SW480 (cell line): ENCODE measurements at places on chromosomes 3 and 15.

DNA sequence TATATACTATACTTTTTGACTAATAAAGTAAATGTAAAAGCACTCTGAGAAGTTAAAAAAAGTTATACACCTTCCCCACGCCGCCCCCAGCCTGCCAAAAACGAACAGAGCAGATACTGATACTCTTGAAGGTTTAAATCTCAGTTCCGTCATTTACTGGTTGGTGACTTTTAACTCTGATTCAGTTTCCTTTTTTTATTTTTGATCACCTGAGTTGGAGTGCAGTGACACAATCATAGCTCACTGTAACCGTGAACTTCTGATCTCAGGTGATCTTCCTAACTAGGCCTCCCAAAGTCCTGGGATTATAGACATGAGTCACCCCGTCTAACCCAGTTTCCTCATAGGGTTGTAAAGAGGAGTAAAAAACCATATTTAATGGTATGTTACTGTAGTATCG lies 3.3 kb upstream of the TIPIN start:
- DNase-seq = peak; percentile 27

DNA sequence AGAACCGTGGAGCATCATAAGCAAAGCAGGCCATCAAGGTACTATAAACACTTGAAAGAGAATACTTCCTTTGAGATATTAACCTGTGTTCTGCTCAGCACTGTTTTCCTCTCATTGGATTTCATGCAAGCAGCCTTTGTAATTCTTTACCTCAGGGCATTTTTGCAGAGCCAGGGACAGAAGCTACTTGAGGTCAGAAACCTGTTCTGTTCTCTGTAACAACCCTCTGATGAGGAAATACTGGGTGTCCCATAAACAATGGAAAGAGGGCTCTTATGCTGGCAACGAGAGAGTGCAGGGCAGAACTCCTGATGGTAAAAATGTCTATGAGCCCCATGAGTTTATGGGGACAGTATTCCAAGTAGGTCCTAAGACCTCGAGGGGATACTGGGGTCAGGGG lies 66.0 kb downstream of the DCLK3 start:
- no peak for DNase-seq

- DNase-seq = no peak
Measured at GRCh38 chr3:51709004-51709420, 2.1 kb downstream of the GRM2 start.

- no peak for DNase-seq
Measured at GRCh38 chr3:125967156-125967555, 1.8 kb upstream of the ROPN1B start.

GRCh38 chr15:40328176-40328575 lies 4.7 kb downstream of the INAFM2 start:
- DNase-seq = peak; percentile 33

DNA sequence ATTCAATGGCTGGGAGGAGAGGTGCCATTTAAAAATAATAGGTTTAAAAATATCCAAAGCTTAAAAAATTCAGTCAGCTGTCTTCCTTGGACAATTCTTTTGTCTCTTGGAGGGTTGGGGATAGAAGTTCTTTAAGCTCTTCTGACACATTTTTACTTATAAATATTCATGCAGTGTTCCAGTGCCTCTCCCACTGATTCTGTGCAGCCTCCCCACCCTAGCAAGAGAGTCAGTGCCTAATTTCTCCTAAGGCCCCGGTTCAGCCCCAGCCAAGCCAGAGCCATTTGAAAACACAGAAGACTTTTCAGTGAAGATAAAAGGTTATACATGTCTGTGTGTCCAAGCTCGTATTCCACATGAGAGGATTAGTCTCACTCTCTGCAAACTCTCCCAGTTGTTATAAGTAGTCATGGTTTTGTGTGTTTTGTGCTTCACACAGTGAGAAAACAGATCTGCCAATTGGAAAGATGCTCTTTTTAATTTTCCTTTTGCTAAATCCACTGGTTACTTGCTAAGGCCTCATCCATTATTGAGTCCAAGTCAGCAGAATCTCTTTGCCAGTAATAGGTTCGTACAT lies 141.3 kb downstream of the CD47 start:
- DNase-seq = no peak

GRCh38 chr15:76501726-76502125 lies 165.2 kb downstream of the ISL2 start:
- no peak for DNase-seq

GRCh38 chr3:149243540-149243939 lies 21.9 kb upstream of the CP start:
- no peak for DNase-seq

DNA sequence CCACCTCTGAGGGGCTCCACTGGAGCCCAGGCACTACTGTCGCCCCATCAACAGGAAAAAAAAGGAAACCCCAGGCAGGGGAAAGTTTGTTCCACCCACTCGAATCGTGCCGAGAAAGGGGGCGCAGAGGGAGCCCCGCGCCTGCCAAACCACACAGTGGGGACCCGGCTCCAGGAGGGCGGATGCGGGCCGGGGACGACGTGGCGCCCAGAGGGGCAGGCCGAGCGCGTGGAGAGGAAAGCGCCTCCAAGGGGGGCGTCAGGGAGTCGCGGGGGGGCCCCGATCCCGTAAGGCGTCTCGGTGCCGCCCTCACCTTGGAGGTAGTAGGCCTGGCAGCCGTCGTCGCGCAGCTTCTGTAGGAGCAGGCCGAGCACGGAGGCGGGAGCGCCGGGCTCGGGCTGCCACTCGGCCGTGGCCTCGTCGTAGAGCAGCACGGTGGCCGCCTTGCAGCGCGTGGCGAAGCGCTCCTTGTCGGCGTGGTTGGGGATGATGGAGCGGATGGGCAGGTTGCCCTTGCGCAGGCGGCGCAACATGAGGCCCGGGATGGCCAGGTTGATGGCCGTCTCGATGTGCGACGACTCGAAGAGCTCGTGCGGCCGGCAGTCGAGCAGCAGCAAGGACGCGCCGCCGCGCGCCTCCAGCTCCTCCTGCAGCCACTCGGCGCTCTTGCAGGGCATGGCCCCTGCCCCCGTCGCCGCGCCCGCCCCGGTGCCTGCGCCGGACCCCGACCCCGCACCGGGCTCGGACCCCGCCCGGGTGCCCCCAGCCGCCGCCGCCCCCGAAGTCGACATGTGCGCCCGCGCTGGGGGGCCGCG lies 627 bp downstream of the DUSP7 start:
- peak; percentile 54 for DNase-seq

DNA sequence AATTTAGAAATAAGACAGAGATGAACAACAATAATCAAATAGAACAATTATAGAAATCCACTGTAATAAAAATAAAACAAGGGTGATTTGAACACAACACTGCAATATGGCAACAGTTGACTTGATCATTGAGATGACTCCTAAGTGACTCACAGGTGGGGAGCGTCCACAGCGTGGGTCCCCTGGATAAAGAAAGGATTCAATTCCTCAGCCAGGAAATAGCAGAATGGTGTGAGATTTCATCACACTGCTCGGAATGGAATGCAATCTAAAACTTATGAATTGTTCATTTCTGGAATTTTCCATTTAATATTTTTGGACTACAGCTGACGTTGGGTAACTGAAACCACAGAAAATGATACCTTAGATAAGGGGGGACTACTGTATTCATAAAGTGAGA lies 82.0 kb downstream of the CNTN3 start:
- DNase-seq = no peak

- DNase-seq = no peak
Measured at GRCh38 chr15:49232236-49232806, 62.3 kb downstream of the GALK2 start.

GRCh38 chr3:177932750-177933660 lies 603.2 kb upstream of the KCNMB2 start:
- DNase-seq = no peak

DNA sequence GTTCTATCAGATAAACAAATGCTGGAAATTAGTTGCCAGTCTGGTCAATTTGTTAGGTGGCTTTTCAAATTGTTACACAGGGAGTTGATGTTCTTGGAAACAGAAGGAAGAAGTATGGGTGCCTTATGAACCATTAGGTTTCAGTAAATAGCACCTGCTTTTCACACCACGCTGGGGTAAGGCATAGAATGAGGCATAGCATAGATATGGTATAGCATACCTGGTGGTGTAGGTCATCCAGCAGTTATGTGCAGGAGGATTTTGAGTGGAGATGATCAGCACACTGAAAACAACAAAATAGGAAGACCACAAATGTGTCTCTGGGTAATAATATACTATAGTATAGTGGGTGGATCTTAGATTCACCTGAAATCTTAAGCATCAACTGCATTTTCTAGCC lies 121.4 kb downstream of the GMPS start:
- DNase-seq = no peak

DNA sequence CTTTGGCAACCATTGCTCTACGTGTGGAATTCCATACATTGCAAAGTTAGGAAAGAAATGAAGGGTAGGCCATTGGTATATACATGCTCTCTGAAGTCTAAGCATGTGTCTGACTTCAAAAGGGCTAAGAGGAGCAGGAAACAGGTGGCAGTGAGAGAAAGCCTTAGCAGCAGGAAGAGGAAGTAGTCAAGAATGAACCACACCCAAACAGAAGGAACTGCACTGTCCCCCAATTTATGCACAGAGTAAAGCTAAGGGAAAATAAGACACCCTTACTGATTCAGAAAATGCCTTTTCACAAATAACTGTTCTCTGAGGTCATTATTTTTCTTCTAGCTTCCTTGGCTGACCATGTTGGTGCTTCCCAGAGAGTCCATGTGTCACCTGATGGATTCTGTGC lies 575.4 kb downstream of the NTRK3 start:
- DNase-seq = no peak

DNA sequence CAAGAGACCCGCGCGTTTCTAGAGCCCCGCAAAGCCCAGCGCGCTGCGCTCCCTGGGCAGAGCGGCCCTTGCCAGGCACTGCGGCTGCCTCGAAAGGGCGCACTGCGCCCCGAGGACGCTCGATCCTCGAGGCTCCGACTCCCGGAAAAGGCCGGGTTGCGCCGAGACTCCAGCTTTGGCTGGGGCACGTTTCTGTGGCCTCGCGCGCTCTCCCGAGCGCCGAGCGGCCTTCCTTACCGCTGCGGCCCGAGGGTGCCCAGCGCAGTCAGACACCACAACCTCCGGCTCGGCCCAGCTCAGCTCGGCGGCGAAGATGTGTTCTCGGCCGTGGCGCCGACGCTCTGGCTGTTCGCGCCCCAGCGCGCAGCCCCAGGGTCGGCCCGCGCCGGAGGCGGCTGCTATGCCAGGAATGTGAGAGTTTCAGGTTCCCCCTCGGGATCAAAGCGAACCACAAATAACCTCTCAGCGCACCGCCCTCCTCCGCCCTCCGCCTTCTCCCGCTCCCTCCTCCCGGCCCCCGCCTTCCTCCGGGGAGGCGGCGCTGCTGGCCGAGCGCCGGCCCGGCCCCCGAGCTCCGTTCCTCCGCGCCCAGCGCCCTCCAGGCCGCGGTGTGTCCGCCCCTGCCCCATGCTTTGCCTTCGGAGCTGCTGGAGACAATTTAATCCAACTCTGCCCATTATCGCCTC lies at the start of gene AMOTL2:
Gene AMOTL2 (minus strand): TSS at position 343 of the 686 bp plus-strand sequence. CDS start 3,014 bp downstream, outside the sequence.
- DNase-seq = peak; percentile 95

- DNase-seq = no peak
Measured at GRCh38 chr3:168155303-168155702, 59.6 kb upstream of the GOLIM4 start.

DNA sequence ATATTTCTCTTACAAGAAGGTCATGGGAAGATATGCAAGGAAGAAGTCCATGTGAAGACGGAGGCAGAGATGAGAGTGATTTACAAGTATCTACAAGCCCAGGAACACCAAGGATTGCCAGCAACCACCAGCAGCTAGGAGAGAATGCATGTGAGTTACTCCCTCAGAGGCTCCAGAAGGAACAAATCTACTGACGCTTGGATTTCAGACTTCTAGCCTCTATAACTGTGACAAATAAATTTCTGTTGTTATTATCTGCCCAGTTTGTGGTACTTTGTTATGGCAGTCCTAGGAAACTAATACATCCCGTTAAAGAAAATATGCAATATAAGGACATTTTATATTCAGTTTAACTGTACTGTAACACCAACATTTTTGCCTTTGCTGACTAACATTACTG lies 283.9 kb downstream of the BCHE start:
- DNase-seq = no peak

- no peak for DNase-seq
Measured at GRCh38 chr15:27757052-27757451, 342.1 kb downstream of the OCA2 start.

GRCh38 chr15:33629647-33630046 lies 318.9 kb downstream of the RYR3 start:
- DNase-seq = no peak

- DNase-seq = no peak
Measured at GRCh38 chr3:25697553-25697952, 32.8 kb upstream of the TOP2B start.

DNA sequence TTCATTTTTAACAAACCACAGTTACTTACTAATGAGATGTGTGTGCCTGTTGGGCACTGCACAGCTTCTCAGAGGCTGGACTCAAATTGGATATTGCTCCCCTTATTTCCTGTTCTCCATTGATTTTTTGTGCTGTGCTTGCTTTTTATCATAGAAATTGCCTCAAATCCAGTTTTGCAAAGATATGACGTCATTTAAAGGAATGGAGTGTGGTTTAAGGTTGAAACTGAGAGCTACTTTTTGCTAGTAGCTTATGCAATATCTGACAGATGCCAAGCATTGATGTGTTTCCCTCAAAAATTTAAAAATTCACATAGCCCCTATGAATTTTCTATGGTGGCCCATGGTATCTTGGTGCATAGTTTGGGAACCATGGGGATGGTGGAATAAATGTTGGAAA lies 67.7 kb upstream of the ROPN1 start:
- no peak for DNase-seq

- no peak for DNase-seq
Measured at GRCh38 chr15:68114356-68114755, 60.2 kb downstream of the PIAS1 start.

DNA sequence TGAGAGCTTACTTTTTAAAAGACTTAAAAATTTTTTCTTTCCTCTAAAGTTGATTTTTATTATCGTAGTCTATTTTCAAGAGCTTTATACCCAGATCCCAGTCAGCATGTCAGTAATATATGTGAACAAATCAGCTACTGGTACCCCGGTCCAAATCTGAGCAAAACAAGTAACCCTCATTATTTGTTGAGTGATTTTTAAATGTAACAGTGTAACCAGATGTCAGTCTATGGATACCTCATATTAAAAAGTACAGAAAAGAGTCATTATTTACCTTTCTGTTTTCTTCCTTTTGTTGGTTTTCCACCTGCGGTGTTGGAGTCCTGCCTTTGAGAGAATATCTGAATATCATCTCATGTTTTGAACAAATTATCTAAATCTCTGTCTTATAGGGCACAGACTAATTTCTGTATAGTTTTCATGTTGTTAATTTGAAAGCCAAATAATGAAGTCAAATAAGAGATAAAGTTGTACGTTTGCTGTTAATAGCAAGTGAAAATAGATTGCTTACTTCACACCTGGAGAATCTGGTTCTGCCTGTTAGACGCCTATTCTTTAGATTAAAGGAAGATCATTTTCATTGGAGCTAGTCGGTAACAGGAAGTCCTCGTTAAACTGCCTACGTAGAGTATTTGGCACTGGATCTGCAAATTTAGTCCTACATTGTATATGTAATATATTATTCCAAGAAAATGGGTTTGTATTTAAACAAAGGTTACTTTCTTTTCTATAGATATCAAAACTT lies at the start of gene STX19:
Gene STX19 (minus strand): TSS at position 505 of the 745 bp plus-strand sequence. CDS start 13,328 bp downstream, outside the sequence.
- DNase-seq = no peak

- DNase-seq = no peak
Measured at GRCh38 chr3:7630351-7630911, 769.5 kb downstream of the GRM7 start.
